COR-L47 (cell line): ENCODE measurements at places on chromosomes 6 and 20.

- DNase-seq: peak; percentile 14
Measured at GRCh38 chr6:14436592-14437132, 319.1 kb downstream of the CD83 start.

DNA sequence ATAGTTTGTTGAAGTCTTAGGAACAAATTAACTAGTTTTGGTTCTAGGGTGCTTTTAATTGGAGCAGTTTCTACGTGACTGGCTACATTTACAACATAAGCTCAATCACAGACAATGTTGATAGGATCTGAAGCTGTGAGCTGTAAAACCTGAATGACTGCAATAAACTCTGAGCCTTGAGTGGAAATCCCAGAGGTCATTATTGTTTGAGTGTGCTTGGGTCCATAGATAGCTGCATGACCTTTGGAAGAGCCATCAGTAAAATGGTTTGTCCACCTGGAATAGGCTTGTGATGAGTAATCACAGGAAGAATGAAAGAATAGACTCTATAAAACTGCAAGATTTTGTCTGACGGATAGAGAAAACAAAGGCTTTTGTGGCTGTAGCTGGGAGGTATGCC, 26.7 kb downstream of the HLA-DRB1 start:
- DNase-seq: no peak

- DNase-seq: no peak
Measured at GRCh38 chr6:143063631-143064030, 2.9 kb downstream of the AIG1 start.

DNA sequence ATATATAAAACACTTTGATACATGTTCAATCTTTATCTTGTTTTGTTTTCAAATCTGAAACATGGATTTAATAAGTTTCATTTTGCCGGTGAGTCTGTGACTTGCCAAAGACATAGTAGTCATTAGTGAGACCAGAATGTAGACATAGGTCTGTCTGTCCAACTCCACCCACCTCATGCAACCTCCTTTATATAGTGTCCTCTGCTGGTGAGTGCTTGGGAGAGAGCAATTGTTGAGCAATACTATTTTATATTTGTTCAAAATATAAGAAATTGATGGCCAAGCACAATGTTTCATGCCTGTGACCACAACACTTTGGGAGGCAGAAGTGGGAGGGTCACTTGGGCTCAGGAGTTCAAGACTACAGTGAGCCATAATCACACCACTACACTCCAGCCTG, 10.8 kb upstream of the LY86 start:
- DNase-seq: no peak

DNA sequence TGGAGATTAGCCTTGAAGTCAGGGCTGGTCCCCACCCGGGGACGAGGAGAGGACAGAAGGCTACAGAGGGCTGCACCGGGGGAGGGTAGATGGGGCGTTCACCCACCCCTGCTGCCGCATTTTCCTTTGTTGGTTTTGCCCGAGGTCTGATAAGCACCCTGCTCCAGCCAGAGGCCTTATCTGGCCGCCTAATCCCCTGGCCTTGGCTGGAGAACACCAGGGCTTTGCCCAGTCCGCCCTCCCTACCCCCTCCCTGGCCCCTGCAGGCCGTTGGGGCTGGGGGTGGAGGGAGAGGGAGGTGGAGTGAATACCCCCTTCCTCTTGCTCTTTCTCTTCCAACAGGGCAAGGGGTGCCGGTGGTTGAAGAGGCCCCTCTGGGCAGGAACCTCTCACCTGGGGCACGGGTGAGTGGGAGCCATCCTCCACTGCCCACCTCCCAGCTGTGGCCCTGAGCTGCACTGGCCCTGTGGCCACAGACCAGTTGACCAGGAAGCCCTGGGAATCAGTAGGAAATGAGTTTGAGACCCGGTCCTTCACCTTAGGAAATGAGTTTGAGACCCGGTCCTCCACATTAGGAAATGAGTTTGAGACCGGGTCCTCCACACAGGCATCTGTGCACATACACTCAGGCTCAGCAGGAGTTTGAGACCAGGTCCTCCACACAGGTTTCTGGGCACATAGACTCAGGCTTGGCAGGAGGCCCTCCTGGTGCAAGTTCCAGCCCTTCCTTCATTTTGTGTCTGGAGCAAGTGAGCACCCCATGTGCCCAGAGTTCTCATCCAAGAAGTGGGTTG, 12.0 kb upstream of the GATA5 start:
- no peak for DNase-seq

DNA sequence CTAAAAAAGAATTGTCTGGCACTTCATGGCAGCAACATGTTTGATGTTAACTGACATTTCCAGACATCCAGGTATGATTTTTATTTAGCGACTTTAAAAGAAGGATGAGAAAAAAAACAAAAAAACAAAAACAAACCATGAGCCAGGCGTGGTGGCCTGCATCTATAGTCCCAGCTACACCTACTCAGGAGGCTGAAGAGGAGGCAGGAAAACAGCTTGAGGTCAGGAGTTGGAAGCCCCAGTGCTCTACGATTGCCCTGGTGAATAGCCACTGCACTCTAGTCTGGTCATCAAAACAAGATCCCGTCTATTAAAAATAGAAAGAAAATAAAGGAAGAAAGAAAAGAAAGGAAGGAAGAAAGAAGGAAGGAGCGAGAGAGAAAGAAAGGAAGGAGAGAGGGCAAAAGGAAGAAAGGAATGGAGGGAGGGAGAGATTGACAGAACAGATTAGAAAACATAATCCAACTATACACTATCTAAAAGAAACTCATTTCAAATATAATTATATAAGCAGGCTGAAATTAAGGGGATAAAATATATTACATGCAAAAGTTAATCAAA, 141.6 kb downstream of the TRIM27 start:
- DNase-seq: no peak

DNA sequence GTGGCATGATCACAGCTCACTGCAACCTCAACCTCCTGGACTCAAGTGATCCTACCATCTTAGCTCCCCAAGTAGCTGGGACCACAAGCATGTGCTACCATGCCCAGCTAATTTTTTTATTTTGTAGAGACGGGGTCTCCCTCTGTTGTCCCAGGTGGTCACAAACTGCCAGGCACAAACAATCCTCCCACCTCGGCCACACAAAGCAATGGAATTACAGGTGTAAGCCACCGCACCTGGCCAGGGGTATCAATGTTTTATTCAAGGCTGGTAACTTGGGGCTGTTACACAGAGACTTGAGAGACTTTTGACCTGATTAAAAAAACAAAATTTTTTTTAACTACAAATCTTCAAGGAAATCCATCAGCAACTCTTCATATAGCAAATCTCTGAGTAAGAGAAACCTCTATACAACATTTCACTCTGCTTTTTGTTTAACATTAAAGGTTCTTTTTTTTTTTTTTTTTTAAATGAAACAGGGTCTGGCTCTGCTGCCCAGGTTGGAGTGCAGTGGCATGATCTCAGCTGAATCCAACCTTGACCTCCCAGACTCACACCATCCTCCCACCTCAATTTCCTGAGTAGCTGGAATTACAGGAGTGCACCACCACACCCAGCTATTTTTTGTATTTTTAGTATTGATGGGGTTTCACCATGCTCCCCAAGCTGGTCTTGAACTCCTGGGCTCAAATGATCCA, 5.9 kb downstream of the EIF2S2 start:
- DNase-seq: no peak

- DNase-seq: no peak
Measured at GRCh38 chr20:37202267-37202943, 23.1 kb upstream of the MROH8 start.
